ENCODE measurements at places on chromosomes 13 and 19. TPM values are rescaled to one million over a fixed set of nuclear protein-coding genes. Genes with fewer than 3 reads are reported as not detected.

CYSLTR2 gene
- total RNA-seq = under 0.01 TPM

ZNF71 gene
- total RNA-seq = 10.1 TPM

DNA sequence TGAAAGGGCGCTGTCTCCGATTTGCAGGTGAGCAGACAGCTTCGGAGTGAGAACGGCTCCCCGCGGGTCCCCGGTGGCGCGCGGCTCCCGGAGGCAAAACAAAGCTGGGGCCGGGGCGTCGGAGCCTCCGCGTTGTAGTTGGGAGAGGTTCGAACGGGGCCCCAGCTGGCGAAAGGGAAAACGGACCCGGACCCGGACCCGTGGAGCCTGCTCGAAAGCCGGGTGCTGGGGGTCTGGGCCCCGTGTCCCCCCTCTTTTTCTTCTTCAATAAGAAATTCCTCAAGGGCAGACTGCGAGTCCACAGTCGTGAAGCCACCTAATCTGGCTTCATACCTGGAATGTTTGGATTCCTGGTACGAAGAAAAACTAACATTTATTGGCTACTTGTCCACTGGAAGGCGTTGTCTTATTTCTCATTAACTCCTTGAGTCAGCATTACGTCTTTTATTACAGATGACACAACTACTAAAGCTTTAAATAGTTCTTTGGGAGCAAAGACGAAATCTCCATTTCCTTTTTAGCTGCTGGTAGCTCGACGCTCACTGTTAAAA, 632 bp upstream of the MTIF3 start:
- peak; percentile 39 for DNase-seq

NANOS2 gene
- total RNA-seq = not detected

ZNF529 gene
- total RNA-seq = 3.5 TPM

FFAR3 gene
- under 0.01 TPM for total RNA-seq

- peak; percentile 35 for DNase-seq
These were observed 10.1 kb downstream of the RHPN2 start for GRCh38 chr19:33054623-33055022.

DNA sequence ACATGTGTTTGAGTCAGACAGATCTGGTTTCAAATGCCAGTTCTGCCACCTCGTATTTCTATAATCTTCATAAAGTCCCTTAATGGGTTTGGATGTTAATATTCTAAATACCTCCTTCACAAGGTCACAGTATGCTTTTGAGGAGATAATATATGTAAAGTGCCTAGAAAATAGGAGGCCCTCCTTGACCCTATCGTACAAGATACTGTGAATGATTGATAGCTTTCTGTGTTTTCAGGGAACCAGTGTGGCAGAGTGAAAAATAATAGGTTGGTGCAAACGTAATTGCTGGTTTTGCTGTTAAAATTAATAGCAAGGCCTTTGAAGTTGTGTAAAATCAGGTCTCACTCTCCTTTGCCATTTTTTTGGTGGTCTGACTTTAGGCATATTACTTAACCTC, 77.5 kb upstream of the SCEL start:
- DNase-seq = no peak

- DNase-seq = peak; percentile 86
These were observed 587 bp downstream of the TMEM238 start for GRCh38 chr19:55383279-55384130.

DNA sequence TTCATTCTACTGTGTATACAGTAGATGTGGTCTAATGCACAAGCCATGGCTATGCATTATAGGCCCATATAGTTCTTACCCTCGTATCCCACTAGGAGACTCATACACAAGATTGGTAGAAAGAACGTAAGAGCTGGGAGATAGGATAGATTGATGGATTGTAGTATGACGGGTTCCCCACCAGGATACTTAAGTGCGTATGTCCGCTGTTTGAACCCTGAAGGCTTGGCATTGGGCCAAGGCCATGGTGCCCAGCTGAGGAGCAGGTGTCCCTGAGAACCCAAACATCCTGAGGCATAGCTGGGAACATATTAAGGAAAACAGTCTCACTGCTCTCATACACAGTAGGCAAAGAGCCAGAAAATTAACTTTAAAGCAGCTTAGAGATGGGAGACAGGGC, 617.5 kb upstream of the KLF12 start:
- no peak for DNase-seq

KRTDAP gene
- not detected for total RNA-seq

- DNase-seq = peak; percentile 51
These were observed 2.9 kb downstream of the CEBPG start for GRCh38 chr19:33376423-33376822.

GRCh38 chr13:72151241-72151640, 284.2 kb upstream of the DACH1 start:
- DNase-seq = no peak

DNA sequence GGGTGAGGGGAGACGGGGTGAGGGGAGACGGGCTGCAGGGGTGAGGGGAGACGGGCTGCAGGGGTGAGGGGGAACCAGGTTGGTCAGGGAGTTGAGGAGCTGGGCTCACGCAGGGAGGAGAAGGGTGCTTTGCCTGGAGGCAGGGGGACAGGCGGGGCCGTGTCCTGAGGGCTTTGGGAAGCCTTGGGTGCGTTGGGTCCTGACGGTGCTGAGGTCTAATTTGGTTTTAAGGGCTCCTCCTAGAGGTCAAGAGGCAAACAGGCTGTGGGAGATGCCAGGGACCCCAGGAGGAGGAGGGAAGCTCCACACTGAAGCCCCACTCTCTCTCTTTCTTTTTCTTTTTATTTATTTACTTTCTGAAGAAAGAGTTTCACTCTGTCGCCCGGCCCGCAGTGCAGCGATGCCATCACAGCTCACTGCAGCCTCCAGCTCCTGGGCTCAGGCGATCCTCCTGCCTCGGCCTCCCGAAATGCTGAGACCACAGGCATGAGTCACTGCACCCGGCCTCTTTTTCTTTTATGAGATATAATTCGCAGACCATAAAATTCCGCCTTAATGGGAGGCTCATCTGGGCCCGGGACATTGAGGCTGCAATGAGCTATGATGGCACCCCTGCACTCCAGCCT, 9.3 kb upstream of the MISP start:
- DNase-seq = no peak

- no peak for DNase-seq
These were observed 506.7 kb upstream of the NBEA start for GRCh38 chr13:34435338-34435737.

- no peak for DNase-seq
These were observed 166.4 kb downstream of the KATNAL1 start for GRCh38 chr13:30140973-30141372.

GRCh38 chr13:42720113-42720857, 61.1 kb upstream of the FAM216B start:
- peak; percentile 7 for DNase-seq

ARL11 gene
- 0.22 TPM for total RNA-seq

ELAVL3 gene
- not detected for total RNA-seq

DNA sequence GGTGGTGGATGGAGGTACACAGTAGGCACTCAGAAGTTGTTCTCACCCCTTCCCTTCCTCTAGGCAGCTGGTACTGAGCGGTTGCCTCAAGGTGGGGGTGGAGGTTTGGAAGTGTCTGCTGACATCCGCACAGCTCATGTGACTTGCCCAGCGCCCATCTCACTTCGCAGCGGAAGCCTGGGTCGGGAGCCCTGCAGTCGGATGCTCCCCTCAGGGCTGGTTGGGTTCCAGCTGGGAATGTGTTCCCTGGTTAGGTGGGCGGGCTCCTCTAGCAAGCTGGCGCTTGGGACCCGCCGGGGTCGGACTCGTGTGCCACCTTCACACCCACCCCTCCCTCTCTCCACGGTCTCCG, 10.2 kb downstream of the PPP1R37 start:
- no peak for DNase-seq

DNA sequence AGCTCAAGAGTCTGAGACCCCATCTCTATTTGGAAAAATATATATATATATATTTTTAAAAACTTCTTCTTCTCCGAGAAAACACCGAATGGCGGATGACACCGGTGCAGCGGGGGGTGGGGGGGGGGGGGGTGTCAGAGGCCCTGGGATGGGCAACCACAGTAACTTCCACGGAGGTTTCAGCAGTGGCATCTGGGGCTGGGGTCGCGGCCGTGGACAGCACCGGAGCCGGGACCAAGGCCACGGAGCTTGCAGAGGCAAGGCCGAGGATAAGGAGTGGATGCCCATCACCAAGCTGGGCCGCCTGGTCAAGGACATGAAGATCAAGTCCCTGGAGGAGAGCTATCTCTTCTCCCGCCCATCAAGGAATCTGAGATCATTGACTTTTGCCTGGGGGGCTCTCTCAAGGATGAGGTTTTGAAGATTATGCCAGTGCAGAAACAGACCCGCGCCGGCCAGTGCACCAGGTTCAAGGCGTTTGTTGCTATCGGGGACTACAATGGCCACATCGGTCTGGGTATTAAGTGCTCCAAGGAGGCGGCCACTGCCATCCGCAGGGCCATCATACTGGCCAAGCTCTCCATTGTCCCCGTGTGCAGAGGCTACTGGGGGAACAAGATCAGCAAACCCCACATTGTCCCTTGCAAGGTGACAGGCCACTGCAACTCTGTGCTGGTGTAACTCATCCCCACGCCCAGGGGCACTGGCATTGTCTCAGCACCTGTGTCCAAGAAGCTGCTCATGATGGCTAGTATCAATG, 59.0 kb downstream of the EPS15L1 start:
- no peak for DNase-seq

GRCh38 chr19:8576273-8576993, 809 bp downstream of the MYO1F start:
- DNase-seq = no peak

DNA sequence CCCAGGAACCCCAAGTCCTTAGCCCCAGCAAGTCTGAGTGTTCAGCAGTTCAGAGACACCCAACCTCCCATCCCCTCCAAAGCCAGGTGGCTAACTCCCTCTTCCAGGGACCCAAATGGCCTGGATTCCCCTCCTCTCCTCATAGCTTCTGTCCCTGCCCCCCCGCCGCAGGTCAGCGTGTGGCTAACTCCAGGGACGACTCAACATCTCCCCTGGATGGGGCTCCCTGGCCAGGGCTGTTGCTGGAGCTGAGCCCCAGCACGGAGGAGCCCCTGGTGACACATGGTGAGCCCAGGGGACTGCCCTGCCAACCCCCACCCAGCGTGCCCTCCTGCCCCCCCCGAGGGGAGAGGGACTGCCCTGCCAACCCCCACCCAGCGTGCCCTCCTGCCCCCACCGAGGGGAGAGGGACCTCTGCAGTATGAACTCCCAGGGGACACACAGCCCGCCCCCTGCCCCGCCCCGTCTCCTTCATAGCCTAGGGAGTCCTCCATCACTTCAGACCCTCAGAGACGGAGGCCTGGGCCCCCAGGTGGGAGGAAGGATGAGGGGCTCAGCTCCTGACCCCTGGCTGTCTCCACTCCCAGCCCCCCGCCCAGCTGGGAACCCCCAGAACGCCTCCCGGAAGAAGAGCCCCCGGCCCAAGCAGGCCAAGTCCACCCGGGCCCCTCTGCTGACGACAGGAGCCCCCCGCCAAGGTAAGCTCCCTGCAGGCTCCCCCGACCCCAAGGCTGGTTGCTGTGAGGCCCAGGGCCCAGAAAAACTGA, 1.7 kb downstream of the SSC5D start:
- DNase-seq = no peak

- DNase-seq = no peak
These were observed 7.2 kb downstream of the UHRF1 start for GRCh38 chr19:4916292-4917082.

GRCh38 chr13:36582977-36583376, 90.8 kb upstream of the SERTM1 start:
- no peak for DNase-seq

TSKS gene
- under 0.01 TPM for total RNA-seq

ZNF564 gene
- 6.5 TPM for total RNA-seq

LILRB1 gene
- not detected for total RNA-seq

DNA sequence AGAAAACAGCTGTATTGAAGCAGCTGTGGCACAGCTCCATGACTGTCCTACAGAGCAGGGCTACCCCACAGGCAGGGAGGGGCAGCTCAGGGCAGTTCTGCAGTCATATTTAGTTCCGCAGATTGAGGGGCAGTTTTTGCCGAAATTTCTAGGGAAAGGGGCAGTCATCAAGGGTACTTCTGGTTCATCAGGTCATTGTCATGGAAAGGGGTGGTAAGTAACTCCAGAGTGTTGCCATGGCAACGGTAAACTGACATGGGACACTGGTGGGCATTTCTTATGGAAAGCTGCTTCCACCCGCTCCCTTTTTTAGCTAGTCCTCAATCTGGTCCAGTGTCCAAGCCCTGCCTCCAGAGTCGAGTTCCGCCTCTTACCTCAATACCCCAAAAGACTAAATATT, 702.8 kb downstream of the LIG4 start:
- no peak for DNase-seq

MEX3D gene
- total RNA-seq = 41.6 TPM

DNA sequence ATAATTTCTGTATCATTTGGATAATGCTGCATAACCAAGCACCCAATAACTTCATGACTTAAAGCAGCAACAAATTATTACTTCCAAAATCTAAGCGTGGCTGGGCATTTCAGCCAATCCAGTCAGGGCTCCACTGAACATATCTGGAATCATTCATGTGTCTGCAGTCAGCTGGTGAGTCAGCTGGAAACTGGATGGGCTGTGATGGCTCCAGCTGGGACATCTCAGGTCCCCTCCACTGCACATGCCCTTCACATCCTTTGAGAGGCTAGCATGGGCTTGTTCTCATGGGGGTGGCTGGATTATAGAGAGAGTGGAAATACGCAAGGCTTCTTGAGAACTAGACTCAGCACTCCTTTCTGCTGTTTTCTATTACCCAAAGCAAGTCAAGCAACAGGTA, 961.9 kb downstream of the DIAPH3 start:
- DNase-seq = no peak

DNA sequence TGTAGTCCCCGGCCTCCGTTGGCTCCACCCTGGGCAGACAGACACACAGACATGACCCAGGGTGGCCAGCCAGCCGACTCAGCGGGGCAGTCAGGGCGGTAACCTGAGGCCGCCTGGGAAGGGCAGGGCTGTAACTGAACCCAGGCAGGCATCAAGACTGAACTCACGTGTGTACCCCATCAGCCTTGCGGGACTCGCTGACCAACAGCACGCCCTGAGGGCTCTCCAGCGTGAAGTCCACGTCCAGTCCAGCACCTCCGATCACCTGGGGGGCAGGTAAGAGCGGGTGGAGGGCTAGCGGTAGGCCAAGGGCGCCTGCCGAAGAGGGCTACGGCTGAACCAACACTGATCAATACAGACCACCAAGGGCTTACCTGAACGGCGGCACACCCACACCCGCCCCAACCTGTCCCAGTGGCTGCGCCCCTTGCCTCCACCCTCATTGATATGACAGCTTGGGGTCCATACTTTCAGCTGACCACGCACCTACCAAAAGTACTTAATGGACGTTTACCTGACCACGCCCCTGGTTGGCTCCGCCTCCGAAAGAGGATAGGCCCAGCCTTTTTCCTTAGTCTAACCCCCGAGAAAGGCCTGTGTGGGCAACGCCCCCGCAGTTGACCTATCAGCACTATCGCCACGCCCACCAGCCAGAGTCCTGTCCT, 791 bp downstream of the TMED1 start:
- DNase-seq = no peak

PNKP gene
- 25.5 TPM for total RNA-seq

- DNase-seq = no peak
These were observed at the start of gene CBARP for GRCh38 chr19:1237754-1238368. CBARP (minus strand) TSS chr19:1238005; CDS start chr19:1236100, 1,905 bp downstream.

- no peak for DNase-seq
These were observed 17.4 kb upstream of the POMP start for GRCh38 chr13:28641600-28641926.

- no peak for DNase-seq
These were observed 186.9 kb upstream of the STARD13 start for GRCh38 chr13:33472446-33472845.

All from lung microvascular endothelial cell (primary cell).